ENCODE measurements at places on chromosomes 4 and X.

- no peak for DNase-seq
Measured at GRCh38 chr4:154528869-154529268, 21.3 kb downstream of the PLRG1 start.

- no peak for DNase-seq
Measured at GRCh38 chrX:10377427-10377826, 220.7 kb downstream of the CLCN4 start.

- DNase-seq: no peak
Measured at GRCh38 chr4:7075962-7076695, 8.3 kb upstream of the GRPEL1 start.

GRCh38 chrX:38332505-38332904 is 5.2 kb upstream of the RPGR start:
- DNase-seq: no peak

DNA sequence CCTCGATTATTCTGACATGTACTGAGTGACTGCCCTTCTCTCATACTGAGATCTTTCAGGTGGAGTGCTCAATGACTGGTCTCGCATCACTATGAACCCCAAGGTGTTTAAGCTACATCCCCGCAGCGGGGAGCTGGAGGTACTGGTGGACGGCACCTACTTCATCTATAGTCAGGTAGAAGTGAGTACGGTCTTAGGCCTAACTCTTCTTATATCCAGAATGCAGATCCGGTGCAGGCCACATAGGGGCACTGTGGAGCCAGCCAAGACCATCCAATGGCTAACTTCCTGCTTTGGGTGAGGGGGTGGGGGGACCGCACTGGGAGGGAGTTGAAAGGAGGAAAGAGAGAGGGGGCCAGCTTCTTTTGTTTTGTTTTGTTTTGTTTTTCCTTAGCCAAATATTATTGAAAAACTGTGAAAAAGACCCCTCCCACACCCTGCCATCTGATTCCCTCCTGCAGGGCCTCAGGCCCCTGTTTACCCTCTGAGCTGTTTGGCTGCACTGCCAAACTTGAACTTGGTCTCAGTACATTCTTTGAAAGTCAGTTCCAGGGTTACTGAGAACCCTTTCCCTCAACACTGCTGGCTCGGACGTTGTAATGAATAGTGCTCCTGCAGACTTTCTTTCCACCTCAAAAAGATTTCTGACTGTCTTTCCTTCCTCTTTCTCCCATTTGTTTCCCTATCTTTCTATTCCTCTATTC is 16.2 kb downstream of the AWAT2 start:
- peak; percentile 64 for DNase-seq

DNA sequence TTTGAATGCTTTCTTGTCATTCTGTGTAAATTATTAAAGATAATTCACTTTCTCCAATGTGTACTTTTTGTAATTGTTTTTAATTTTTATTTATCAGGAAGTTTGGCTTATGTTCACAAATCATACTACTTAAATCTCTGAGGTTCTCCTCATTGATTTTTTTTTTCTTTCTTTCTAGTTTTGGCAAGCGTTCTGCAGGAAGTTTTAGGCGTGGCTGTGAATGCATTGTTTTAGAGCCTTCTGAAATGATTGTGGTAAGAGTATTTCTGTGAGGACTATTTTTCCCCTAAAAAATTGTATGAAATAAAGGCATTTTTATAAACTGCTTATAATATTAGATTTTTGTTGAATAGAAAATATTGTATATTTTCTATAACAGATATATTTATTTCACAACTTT is 135.8 kb downstream of the RAPGEF2 start:
- no peak for DNase-seq
